HCT116 (cell line): ENCODE measurements at places on chromosomes 4 and X. TPM values are rescaled to one million over a fixed set of nuclear protein-coding genes. Genes with fewer than 3 reads are reported as not detected.
A peak's percentile ranks its signal among the peaks of the same experiment; 100 is the strongest.

Gene TACR3
- not detected for total RNA-seq

Gene RTL3
- not detected for total RNA-seq

Gene FAM114A1
- total RNA-seq: 35.6 TPM

Gene AKAP4
- total RNA-seq: not detected

Gene CCNB3
- total RNA-seq: 2.9 TPM

Gene CXCL1
- 2.5 TPM for total RNA-seq

Gene MAGEA12
- not detected for total RNA-seq

Gene STS
- total RNA-seq: 0.54 TPM

Gene NOCT
- 20.4 TPM for total RNA-seq

Gene ZCCHC12
- total RNA-seq: 0.89 TPM

Gene RHOXF2B
- total RNA-seq: not detected

Gene SSX1
- total RNA-seq: not detected

Gene ADH7
- not detected for total RNA-seq

- no peak for DNase-seq
These were observed 217.6 kb downstream of the AFAP1 start for GRCh38 chr4:7721984-7722551.

GRCh38 chr4:78710536-78710935 is 65.6 kb upstream of the BMP2K start:
- peak; percentile 7 for DNase-seq

DNA sequence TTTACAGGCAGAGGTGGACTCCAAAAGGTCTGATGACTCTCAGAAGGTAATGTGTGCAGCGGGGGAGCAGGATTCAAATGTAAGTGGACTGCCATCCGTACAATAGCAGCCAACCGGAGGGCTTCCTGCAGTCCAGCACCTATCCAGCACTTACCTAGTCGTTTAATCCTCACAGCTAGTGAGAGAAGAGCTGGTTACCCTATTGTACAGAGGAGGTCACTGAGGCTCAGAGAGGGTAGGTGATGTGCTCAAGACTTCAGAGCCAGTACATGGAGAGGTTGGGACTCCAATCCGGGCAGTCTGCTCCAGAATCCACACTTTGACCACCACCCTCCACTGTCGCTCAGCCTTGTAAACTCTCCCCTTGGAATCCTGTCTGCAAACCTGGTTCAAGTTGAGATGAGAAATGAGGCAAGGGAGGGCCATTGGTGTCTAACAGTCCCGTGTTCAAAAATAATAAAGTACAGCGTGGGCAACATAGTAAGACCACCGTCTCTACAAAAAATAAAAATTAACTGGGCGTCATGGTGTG is 22.5 kb upstream of the JAKMIP1 start:
- peak; percentile 62 for DNase-seq

GRCh38 chrX:138711399-138712347 is at the start of gene FGF13:
FGF13 (minus strand) TSS chrX:138711717; CDS start chrX:138711003, 714 bp downstream.
- no peak for DNase-seq

GRCh38 chrX:155023907-155024833 is 1.6 kb upstream of the F8 start:
- no peak for DNase-seq

GRCh38 chr4:7805533-7806337 is 133.9 kb downstream of the AFAP1 start:
- DNase-seq: no peak

DNA sequence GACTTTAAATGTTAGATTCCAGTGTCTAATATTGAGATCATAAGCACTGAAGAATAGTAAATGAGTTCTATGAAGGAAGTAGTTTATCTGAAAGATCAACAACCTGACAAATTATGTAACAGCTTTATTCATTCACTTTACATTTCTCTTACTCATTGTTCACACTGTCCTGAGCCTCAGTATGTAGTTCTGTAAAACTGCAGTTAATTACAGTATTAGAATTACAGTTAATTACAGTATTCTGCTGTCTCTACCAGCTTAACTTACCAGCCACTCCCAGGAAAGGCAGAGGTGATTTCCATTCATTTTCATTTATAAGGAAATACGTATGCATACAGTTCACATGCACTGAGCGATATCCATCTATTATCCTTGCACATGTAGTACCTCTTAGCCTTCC is 32.7 kb downstream of the NFKB1 start:
- no peak for DNase-seq

DNA sequence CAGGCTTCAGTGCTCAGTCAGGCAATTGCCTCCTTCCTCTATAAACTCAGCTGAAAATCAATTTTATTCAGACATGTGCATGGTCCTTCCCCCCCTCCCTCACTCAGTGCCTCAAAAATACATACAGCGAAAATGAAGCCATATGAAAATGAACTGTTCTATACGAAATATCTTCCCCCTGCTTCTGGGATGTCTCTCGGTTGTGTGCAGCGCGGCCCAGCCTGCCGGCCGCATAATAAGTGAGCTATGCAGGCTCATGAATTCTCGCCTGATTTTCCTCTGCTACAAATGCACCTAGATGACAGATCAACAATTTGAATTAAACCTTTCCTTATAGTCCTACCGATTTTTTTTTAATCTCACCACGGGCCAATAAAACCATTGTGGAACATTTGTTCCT is 252.9 kb downstream of the CRLF2 start:
- no peak for DNase-seq

- no peak for DNase-seq
These were observed 76.3 kb downstream of the SOWAHB start for GRCh38 chr4:76821641-76822040.

DNA sequence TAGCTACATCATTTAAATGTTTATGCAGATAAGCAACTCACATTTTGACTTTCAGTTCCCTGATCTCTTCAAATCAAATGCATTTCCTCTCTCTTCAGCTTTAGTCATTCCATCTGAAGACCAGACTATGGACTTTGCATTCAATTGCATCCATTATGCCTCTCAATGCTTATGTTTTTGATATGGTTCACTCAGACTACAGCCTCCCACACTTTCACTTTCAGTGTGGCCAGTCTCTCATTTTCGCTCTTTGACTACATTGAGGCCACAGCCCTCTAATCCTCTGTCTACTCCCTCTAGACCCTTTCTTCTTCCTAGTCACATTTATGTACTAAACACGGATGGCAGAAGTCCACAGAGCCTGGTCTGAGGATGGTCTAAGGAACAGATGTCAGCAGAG is 24.5 kb upstream of the VEGFC start:
- DNase-seq: no peak

- no peak for DNase-seq
These were observed 84.1 kb downstream of the GPR82 start for GRCh38 chrX:41808047-41808446.

DNA sequence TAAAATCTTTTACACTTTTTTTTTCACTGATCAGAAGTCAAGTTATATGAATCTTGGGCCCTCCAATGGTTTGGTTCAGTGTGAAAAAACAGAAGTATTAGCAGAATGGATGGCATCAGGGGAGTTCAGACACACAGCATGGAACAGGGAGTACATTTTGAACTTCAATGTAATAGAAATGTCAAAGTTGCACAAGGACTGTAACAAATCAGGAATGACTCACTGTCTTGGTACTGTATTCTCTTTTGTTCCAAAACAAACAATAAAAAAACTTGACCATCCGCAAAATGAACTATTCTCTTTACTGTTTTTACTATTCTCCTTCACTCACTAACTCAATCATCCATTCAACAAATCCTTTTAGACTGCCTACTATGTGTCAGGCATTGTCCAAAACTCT is 401.0 kb downstream of the FSTL5 start:
- no peak for DNase-seq

DNA sequence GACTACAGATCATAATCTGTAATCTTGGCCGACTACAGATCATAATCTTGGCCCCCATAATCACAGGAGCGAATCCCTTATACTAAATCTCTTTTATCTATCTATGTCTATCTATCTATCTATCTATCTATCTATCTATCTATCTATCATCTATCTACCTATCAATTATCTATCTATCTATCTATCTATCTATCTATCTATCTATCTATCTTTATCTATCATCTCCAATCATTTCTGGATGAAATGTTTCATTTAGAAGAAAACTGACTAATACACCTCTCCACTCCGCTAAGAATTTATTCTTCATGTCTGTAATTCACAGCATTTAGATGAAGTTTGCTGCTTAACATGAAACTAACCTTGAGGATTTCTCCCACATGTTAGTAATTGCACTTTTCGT is 45.0 kb upstream of the ACSL1 start:
- no peak for DNase-seq

- DNase-seq: peak; percentile 62
These were observed 16.2 kb downstream of the SH3RF1 start for GRCh38 chr4:169254546-169254983.

DNA sequence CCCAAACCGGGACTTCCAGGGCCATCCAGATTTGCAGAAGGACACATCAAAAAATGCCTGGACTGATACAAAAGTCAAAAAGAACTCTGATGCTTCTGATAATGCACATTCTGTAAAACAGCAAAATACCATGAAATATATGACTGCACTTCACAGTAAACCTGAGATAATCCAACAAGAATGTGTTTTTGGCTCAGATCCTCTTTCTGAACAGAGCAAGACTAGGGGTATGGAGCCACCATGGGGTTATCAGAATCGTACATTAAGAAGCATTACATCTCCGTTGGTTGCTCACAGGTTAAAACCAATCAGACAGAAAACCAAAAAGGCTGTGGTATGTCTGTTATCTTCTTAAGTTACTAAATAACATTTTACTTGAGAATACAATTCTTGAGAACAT is 9.2 kb downstream of the PLK4 start:
- no peak for DNase-seq

GRCh38 chr4:124640022-124640730 is 72.4 kb downstream of the ANKRD50 start:
- DNase-seq: peak; percentile 87

DNA sequence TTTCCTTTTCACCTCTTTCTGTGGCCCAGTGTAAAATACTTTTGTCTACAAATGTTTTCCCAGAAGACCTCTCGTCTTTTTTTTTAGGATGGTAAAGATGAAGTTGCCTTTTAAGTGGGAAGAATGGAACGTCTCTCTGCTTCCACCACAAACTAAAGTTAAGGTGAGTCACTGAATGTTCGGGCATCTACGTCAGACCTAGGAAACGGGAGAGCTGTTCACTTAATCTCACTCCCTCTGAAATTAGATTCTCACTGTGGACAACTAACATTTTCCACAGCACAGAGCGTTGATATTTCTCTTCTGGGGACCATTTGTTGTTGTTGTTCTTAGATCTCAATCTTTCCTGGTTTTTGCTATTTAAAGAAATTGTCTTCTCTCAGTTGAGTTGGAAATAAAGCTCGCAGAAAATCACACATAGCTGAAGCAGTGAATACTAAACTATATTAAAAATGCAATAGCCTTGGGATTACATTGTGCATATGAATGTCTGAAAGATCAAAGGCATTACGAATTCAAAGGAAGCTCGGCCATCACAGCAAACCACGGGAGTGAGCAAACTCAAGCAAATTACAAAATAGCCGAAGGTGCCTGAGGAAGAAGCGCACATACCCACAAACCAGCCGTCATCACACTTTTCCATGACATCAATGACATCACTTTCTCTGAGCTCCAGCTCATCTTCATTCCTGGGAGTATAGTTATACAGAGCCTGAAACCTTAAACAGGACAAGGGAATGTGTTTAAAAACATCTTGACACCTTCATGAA is 53.9 kb upstream of the PDLIM3 start:
- DNase-seq: peak; percentile 81

DNA sequence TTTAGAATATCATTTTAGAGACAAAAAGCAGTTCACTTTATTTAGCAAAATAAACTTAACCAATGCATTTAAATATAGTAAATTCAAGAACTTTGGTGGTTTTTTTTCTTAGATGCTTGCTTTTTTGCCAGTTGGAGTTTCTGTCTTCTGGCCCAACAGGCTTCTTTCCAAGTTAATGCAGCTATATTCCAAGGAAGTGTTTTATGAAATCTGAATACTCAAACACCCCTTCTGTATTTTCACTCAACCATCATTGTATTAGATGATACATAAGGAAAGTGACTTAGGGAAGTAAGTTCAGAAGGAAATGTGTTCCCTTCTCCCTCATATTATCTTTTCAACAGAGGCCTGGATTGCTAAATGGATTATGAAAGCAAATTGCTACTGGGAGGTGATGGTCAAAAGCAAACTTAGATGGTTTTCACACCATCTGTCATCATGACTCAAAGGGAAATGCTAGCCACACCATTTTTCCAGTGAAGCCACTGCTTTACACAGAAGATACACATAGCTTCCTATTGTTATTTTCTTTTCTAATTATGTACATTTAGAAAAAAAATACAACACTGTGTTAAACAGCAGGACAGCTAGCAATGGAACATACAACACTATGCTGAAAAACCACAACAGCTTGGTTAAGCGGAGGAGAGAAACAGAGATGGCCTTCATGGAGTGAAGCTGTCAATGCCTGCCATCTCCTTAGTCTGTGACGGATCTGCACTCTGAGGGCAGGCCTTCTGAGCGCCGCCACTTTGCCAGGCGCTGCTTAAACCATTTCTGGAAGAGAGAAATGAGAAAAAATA is 32.9 kb downstream of the HOPX start:
- DNase-seq: no peak

GRCh38 chr4:109412776-109413175 is 20.8 kb upstream of the SEC24B start:
- DNase-seq: no peak

GRCh38 chr4:74764119-74764518 is 30.2 kb downstream of the BTC start:
- DNase-seq: no peak
